ENCODE measurements at places on chromosomes 2 and 18.

GRCh38 chr2:98935777-98936352 lies at the start of gene CRACDL:
Gene CRACDL (minus strand): TSS chr2:98936225. CDS start chr2:98846800, 89,425 bp downstream.
- no peak for DNase-seq

DNA sequence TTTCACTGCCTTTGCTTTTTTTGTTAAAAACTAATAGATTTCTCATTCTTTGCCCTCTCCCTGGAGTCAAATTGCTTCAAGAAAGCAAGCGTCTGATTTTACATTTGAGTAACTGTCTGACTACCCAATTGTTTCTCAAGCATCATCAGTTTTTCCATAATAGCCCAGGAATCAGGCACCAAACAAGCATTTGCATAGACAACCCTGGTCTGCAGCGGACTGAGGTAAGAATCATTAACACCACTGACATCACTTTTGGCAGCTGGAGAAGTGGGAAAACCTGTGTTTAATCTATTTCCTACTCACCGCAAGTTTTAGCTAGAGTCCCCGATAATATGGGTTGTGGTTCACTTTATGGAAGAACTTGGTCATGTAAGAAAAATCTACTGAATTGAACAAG lies 55.7 kb downstream of the IRS1 start:
- peak; percentile 50 for DNase-seq

- no peak for DNase-seq
These were observed 27.0 kb downstream of the IMPA2 start for GRCh38 chr18:12008181-12008767.

- no peak for DNase-seq
These were observed 82.6 kb upstream of the TXNDC2 start for GRCh38 chr18:9803063-9803697.

DNA sequence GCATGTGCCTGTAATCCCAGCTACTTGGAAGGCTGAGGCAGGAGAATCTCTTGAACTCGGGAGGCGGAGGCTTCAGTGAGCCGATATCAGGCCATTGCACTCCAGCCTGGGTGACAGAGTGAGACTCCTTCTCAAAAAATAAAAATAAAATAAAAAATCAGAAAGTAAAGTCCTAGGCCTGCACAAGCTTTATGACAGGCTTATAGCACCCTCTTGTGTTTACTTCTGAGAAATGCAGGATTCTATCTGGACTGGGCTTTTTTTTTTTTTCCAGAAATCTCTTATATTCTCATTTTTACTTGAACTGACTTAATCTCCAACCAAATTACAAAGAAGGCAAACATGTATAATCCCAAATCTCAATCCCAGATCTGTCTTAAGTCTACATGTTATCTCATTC lies 26.1 kb upstream of the REG3G start:
- no peak for DNase-seq

DNA sequence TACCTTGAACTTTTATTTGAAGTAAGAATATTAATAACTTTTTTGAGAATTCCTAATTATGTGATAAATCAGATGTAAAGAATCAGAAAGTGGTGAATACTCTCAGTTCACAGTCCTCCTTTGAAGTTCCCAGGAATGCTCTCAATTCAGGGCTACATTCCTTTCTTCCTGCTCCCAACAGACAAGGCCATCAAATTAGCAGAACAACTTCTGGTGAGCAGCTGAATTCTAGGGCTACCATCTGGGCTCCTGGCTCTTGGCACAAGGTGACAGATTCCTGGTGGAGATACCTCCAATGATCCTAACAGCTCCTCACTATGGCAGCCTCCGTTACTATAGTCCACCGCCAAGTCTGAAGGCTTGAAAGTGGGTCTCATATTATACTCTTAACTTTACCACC lies 37.8 kb upstream of the OLA1 start:
- DNase-seq: peak; percentile 9

GRCh38 chr18:47286776-47287410 lies 35.4 kb upstream of the SKOR2 start:
- DNase-seq: no peak

- DNase-seq: no peak
These were observed 293.6 kb upstream of the SESTD1 start for GRCh38 chr2:179558010-179558934.

- peak; percentile 47 for DNase-seq
These were observed 16.2 kb downstream of the KLF7 start for GRCh38 chr2:207149249-207150213.

DNA sequence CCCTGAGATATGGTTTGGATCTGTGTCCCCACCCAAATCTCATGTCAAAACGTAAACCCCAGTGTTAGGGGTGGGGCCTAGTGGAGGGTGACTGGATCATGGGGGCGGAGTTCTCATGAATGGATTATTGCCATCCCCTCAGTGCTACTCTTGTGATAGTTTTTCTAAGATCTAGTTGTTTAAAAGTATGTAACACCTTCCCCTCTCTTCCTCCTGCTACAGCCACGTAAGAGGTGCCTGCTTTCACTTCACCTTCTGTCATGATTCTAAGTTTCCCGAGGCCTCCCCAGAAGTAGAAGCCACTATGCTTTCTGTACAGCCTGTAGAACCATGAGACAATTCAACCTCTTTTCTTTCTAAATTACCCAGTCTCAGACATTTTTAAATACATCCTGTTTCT lies 16.9 kb downstream of the PUM2 start:
- DNase-seq: no peak

- peak; percentile 69 for DNase-seq
These were observed 17.7 kb upstream of the CYP1B1 start for GRCh38 chr2:38093527-38094165.

DNA sequence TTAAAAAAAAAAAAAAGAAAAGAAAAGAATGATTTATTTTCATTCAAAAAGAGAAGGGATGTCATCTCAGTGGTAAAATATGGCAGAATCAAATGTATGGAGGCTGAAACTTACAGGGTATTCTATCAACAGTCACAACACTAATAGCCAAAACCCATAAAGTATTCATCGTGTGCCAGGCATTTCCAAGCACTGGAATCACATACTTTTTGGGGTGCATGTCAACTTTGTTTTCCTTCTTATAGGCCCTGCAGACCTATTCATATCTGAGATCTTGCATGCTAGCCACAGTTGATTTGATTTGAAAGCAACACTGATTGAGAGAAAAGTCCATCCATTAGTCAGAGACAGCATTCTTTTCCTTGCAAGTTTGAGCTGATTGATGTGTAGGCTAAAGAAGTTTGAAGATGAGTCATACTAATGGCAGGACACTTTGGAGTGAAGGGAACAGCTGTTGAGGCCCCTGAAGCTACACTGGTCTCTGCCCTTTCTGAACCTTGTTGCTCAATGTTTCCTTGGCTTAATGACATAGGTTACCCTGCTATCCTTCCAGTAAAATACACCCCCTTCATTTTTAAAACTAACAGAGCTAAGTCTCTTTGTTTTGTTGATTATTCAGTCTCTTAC lies 22.0 kb downstream of the KATNAL2 start:
- DNase-seq: peak; percentile 82
